H7 (cell line): ENCODE measurements at places on chromosomes 1 and 21. TPM values are rescaled to one million over a fixed set of nuclear protein-coding genes. Genes with fewer than 3 reads are reported as not detected.

DNA sequence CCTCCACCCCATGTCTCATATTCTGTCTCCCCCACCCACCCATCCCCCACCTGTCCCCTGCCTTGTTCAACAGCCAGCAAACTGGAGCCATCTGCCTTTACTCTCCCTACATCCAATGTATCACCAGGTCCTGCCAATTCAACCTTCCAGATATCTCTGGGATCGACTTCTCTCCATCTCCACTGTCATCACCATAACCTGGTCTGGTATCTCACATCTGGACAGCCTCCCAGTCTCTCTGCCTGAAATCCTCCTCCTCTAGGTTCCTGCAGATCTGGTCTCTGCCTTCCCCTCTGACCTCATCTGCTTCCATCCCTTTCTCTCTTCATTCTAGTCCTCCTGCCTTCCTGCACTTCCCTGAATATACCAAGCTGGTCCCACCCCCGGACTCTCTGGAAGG lies 22.2 kb upstream of the CDCA8 start:
- no peak for DNase-seq

GRCh38 chr1:14613926-14614325 lies 15.4 kb downstream of the KAZN start:
- no peak for DNase-seq

GRCh38 chr1:108811611-108812010 lies 45.3 kb downstream of the AKNAD1 start:
- no peak for DNase-seq

DNA sequence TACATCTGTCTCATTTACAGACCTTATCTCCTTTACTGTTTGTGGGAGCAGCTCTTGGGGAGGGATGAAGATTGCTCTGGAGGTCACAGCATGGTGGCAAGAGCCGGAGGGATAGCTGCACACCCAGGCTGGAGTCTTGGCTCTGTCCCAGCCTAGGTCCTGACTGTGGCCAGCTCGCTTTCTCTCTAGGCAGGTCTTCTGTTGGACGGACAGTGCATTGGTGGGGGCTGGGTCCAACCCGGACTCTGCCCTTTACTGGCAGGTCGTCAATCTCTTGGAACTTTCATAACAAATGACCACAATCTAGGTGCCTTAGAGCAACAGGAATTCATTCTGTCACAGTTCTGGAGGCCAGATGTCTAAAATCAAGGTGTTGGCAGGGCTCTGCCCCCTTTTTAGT lies 319.8 kb upstream of the C1orf174 start:
- no peak for DNase-seq

DNA sequence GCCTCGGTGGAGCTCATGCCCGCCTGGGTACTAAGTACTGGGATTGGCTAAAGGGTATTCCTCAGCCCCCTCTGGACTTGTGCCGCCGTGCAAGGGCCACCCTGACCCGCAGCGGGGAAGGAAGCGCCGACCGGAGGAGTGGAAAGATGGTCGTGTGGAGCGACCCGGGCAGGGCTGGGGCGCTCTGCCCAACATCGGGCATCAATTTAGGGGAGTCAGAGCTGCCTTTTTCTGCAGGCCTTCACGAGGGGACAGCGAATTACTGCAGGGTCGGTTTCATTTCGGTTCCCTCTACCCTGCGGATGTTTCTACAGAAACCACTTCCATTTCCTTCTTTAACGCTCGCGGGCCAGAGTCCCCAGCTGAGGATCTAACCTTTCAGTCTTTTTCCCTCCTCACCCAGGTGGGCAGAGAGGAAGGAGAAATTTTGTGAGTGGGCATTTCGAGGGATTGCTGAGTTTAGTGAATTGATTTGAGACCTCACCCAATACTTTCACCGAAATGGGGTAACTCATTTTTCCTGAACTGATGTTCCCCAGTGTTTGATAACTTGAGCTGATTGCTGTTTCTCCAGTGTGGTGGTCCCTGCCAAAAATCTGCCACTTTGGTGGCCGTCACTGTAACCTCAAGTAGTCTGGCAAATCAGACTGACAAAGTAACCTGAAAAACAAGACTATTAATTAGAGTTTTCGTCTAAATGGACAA lies 1.1 kb downstream of the TOR1AIP1 start:
- DNase-seq = peak; percentile 79

The LYPD8 gene
- not detected in 2 replicates for total RNA-seq
